ENCODE measurements at places on chromosomes 6 and 20.

GRCh38 chr20:45970646-45971424, 1.2 kb downstream of the ZNF335 start:
- no peak for DNase-seq

DNA sequence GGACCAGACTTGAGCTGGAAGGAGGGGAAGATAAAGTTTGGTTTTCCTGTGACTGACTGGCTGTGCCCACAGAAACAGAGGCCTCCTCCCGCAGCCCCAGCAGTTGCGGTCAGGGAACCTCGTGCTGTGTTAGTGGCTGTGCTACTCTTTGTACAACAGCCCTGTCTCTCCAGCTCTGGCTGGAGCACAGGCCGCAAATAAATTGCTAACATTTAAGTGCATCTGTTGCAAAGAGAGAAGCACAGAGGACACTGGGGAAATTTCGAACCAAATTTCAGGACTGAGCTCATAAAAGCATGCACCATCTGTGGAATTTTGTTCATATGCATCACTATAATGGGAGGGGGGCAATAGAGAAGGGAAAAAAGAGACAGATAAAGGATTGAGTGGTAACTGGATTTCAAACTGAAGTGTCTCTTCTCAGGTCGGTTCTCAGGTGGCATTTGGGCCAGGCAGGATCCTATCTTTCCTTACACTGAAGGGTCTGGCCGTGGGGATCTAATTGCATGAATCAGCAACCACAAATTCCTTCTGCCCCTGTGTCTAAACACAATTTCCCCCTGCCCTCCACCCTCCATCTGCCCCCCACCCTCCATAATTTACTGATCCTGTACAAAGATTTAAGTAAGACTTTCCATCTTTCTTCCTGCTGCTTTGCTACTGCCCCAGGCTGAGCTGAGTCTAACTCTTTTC, 88.9 kb upstream of the ATXN1 start:
- DNase-seq: peak; percentile 31

- DNase-seq: no peak
Observed at GRCh38 chr20:8065691-8066090, 46.1 kb upstream of the TMX4 start.

DNA sequence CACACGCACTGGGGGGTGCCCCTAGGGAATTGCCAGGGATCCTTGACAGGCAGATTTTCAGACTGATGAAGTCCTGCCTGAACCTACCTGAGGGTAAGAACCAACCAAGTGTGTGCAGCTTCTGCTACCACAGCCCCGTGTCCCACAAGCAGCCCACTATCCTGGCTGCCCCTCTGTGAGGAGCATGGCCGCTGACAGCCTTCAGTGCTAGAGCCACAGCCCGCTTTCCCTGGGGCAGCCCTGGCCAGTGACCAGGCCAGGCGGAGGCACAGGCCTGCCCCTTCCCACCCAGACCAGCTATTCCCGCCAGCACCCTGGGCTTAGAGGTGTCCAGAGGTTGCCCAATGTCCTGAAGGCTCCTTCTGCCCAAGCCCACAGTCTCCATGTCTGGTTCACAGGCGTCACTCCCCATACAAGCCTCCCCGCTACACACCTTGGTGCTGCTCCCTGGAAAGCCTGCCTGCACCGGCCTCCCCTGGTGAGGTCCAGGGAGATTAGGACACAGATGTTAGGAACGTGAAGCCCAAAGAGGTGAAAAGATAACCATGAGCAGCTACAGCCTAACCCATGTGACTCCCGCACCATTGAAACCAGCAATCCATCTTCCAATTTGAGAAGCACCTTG, 207.0 kb downstream of the SYNDIG1 start:
- no peak for DNase-seq

DNA sequence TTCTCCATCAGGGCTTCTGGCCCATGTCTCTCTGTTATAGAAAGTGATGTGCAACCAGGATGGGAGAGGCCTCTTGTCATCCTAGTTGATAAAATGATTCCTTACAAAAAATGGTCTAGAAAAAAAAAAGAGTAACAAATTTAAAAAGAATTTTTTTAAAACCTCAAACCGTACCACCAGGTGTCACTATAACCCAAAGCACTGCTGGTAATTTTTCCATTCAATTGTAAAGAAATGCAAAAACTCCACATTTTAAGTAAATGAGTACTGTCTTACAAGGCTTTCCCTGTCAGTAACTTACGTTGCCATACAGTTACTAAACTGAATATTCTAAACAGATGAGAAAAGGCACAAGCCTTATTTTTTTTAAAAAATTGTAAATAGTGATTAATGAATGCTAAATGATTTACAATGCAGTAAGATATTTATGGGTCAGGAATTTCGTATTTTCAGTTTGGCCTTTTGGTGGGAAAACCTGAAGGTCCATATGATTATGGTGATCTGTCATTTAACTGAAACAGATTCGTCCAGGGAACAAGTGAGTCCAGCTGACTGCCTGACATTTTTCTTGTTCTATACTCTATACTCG, 95.4 kb downstream of the OGFRL1 start:
- no peak for DNase-seq

GRCh38 chr20:48064929-48065328, 279.6 kb upstream of the SULF2 start:
- no peak for DNase-seq

- peak; percentile 0 for DNase-seq
Observed at GRCh38 chr6:95601133-95601532, 23.8 kb downstream of the MANEA start.

GRCh38 chr6:150865043-150865405, 478 bp upstream of the MTHFD1L start:
- no peak for DNase-seq

GRCh38 chr6:131673184-131673583, 28.0 kb downstream of the OR2A4 start:
- DNase-seq: no peak

DNA sequence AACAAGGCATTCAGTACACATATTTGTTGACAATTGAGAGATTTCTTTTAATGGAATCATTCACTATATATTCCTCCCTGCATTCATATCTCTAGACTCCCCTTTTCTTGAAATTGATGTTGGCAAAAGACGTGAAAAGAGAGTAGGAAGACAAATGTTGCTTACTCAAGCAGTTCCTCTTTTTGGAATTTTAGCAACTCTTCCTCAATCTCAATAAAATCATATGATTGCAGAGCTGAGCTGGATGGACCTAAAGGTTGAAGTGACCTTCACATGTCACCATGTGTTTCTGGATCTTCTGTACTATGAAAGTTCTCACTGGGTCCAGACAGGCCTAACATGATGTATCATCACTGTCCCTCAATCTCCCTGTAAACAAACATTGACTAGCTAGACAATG, 18.6 kb downstream of the ADGRF1 start:
- no peak for DNase-seq

DNA sequence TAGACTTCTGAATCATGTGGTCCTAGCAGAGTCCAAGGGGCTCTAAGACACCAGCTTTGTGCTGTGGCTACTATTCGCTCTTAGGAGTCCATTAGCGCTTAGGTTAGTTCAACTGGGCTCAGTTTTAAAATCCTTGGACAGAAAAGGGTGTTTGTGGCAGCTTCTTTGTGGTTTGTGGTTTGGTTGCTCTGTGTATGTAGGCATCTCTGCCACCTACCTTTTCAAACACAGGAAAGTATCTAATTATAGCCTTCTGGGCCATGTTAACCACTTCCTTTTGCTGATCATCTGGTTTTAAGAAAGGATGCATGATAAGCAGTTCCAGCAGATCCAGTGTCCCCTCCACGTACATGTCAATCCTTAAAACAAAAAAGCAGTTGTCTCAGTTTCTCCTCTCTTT, 10.8 kb downstream of the GSTA4 start:
- DNase-seq: peak; percentile 77

- DNase-seq: no peak
Observed at GRCh38 chr6:6717953-6718352, 129.4 kb downstream of the LY86 start.

GRCh38 chr20:58833921-58834320, 16.8 kb downstream of the GNAS-AS1 start:
- peak; percentile 42 for DNase-seq

- DNase-seq: no peak
Observed at GRCh38 chr6:112183271-112183671, 71.1 kb downstream of the LAMA4 start.

DNA sequence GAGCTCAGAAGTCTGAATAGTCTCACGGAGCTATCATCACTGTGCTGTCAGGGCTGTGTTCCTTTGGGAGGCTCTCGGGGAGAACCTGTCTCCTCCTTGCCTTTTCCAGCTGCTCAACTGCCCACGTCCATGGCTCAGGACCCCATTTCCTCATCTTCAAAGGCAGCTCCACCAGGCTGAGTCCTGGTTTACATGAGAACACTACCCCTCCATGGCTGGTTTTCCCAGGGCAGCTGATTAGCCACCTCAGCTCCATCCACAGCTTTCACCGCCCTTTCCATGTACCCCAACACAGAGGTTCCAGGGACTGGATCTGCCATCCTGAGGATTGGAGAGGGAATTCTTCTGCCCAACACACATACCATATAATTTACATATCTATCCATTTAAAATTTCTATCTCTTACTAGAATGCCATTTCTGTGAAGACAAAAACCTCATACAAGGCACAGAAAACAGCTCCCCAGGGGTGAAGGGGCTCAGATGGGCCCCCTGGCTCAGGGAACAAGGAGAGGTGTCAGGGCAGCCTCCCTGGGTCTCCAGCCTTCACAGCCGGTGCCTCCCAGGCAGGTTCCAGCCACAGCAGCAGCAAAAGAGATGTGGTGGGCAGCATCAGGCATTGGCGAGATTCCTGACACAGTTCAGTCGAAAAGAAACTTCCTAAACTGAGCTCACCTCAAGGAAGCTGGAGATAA, 2.2 kb upstream of the RAET1E start:
- DNase-seq: no peak

GRCh38 chr20:22825076-22825475, 210.0 kb upstream of the SSTR4 start:
- no peak for DNase-seq

DNA sequence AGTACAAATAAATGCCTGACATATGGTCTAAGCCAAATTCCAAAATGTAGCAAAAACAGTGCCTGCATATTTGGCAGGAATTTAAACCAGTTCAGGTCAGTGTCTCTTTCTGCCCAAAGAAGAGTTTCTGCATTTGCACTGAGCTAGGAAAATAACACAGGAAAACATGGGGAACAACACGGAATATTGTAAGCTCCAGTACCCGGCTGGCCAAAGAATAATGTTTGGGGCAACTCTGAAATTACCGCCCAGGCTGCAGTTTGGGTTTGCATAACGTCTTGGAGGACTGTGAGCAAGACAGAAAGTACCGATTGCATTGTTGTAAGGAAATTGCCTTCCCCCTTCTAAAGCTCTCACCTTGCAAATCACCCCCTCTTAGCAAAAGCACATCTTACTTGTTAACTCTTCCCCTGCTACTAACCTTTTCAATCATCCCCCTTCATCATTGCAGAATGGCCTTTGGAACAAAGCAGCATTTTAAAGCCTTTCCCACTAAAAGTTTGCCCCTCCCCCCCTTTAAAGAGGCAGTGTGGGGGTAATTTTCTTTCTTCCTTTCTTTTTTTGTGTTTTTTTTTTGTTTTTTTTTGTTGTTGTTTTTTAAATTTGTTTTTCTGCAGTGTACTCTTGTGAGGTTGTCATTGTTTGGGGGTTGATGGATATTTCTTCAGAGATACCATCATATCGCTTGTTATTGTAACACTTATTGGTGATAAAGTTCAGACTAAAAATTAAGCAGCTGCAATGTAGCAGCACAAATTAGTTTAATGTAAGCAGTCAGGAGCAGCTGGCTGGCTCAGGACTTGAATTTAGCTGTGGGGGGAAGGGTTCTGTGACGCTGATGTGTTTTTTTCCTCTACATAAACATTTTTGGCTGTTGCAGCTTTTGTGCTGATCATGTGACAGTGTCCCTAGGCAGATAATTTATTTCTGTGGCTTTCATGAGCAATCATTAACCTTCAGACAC, 100.0 kb upstream of the CITED2 start:
- DNase-seq: no peak

GRCh38 chr20:19492687-19493336, 265.2 kb upstream of the RIN2 start:
- DNase-seq: no peak

DNA sequence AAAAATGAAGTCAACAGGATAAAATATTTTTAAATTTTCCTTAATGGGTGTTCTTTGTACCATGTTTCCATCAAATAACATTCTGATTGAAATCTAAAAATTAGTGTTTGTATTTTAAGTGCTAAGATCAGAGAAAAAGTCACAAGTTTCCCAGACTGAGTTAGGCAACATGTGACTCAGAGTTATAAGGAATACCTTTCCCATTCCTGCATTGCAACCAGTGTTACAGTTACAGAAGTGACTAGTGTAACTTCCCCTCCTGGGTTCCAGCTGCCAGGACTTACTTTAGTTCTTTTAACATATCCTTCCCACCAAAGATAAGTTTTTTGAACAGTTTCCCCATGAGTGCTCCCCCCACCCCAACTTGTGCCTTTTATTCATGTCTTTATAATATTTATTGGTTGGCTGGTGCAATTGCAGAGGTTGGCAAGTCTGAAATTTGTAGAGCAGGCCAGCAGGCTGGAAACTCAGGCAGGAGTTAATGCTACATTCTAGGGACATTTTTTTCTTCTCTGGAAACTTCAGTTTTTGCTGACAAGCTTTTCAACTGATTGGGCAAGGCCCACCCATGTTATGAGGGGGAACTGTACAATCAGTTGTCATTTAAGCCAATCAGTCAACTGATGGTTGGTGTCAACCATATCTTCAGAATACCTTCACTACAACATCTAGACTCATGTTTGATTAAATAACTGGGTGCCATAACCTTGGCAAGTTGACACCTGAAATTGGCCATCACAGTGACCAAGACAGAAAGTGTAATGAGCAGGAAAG, 22.9 kb upstream of the ESR1 start:
- DNase-seq: no peak

DNA sequence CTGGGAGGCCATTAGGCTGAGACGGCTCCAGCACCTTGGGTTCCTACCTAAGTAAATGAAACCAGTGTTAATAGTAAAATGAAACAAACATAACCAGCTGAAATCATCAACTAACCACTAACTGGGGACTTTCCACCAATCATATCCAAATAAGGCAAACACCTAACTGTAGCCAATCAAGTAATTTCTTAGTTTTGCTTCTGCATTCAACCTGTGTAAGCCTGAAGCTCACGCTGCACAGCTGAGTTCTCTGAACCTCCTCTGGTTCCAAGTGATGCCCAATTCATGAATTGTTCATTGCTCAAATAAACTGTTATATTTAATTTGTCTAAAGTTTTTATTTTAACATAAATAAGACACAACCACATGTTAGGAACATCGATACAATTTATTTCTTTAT, 22.5 kb downstream of the KLHL32 start:
- DNase-seq: no peak

DNA sequence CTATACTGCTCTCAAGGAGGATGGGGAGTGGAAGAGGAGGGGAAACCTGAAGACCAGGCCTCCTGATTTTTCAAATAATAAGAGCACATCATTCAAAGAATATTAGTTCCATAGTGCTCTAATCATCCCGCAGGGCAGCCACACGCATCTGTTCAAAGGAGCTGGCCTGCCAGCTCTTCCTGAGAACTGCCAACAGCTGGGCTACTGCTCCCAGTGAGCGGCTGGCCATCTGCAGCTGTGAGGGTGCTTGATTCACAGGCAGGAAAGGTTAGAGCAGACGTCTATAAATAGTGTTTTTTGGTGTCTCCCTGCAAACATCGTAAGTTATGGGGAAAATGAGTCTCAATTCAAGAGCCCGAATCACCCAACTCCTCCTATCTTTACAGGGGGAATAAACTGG, 17.3 kb downstream of the NSFL1C start:
- no peak for DNase-seq
